ENCODE measurements at places on chromosomes 4 and X.

DNA sequence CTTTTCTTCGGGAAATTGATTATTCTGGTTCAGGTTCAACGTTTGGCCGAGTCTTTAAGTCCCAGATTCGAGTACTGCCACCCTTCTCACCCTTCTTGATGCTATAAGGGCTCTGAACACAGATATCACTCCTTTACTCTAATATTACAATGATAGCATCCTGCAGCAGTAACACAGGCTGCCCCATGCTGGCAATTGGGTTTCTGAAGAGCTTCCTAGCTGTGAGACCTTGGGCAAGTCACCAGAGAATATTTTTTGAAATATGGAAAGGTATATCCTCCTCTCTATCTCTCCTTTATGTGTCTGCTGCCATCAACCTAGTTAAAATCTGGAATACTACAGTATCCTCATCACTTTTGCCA lies 297 bp upstream of the MTMR8 start:
- no peak for DNase-seq

GRCh38 chrX:13985697-13986435 lies 43.8 kb downstream of the GEMIN8 start:
- no peak for DNase-seq

- DNase-seq = peak; percentile 66
Measured at GRCh38 chr4:15479089-15479912, 9.6 kb downstream of the CC2D2A start.

GRCh38 chr4:185532795-185533324 lies 2.4 kb downstream of the PDLIM3 start:
- no peak for DNase-seq

DNA sequence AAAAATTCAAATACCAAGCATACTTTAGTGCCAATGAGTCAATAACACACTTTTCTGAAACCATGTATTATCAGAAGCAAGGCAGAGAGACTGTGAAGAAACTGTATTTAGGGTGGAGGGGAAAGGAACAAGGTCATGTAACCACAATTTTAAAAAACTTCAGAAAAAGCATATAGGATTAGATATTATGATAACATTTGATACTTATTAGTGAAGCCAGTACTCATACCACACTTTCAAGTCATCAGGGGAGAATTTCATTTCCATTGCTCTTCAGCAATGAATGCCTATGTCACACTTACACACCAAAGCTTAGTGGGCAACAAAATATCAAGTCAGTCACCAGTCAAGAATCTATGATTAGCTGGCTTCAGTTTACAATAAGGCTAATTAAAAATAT lies 602.2 kb downstream of the IL15 start:
- peak; percentile 88 for DNase-seq

GRCh38 chr4:26884486-26884988 lies 23.9 kb downstream of the STIM2 start:
- no peak for DNase-seq

- DNase-seq = no peak
Measured at GRCh38 chr4:144787365-144788258, 141.7 kb downstream of the HHIP start.

DNA sequence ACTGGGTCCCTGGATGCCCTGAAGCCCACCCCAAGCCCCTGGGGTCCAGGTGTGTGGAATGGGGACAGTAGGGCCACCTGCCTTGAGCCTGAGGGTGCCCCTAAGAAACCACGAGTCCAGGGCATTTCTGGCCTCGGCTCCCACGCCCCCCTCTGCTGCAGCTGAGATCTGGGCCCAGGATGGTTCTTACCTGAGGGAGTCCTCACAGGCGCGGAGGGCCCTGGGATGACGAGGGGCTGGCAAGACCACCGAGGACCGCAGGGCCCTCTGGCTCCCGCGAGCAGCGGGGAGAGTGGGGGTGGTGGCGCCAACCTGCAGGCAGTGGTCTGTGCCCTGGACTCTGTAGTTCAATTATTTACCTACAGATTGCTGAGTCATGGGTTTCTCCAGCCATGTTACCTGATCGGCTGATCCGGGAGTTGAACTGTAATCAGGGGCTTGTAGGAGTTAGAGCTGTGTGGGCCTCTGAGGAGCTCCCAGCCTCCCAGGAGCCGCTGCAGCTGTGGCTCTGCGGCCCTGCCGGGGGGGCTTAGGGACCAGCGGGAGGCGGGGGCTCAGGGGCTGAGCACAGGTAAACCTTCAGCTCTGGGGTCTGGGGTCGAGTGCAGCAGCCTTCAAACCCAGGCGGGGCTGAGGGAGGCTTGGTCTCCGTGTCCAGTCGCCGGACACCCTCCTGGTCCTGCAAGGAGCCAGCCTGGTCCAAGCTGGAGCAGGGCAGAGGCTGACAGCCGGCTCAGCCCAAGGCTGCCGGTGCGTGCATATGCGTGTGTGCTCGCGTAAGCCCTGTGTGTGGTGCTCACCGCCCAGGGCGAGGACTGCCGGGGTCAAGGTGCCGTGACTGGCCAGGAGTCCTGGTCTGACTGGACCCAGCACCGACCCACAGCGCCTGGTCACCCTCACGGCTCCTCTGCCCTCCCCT lies at the start of gene SLC26A1:
Gene SLC26A1, minus strand, starts transcription at position 294 of the 919 bp plus-strand sequence. CDS start 1,701 bp downstream, outside the sequence.
- no peak for DNase-seq

- peak; percentile 86 for DNase-seq
Measured at GRCh38 chr4:47525154-47525819, 40.2 kb downstream of the ATP10D start.

GRCh38 chr4:167052631-167053091 lies 181.6 kb downstream of the SPOCK3 start:
- no peak for DNase-seq

GRCh38 chr4:34615315-34615714 lies 1629.0 kb downstream of the ARAP2 start:
- no peak for DNase-seq

- no peak for DNase-seq
Measured at GRCh38 chr4:138967313-138967712, 48.3 kb upstream of the NOCT start.

DNA sequence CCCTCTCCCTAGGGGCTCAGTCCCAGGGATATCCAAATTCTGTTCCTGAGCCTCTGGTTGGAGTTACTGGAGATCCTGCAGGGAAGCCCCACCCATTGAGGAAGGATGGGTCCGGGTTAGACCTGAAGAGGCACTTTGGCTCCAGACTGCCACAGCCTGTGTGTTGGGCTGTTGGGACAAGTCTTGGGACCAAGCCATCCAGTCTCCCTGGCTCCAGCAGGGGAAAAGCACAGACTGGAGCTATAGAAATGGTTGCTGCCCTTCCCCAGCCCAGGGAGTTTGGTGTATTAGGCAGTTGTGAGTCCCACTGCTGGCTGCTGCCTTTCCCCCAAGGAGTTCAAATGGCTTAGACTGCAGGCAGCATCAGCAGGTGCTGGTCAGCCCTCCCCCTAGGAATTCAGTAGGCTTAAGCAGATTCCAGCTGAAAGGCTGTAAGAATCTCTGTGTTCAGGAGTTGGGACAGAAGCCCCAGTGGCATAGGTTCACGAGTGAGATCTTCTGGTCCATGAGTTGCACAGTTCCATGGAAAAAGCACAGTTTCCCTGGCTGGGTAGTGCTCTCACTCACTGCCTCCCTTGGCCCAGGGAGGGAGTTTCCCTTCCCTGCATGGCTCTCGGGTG lies 344.0 kb upstream of the EPHA5 start:
- no peak for DNase-seq

DNA sequence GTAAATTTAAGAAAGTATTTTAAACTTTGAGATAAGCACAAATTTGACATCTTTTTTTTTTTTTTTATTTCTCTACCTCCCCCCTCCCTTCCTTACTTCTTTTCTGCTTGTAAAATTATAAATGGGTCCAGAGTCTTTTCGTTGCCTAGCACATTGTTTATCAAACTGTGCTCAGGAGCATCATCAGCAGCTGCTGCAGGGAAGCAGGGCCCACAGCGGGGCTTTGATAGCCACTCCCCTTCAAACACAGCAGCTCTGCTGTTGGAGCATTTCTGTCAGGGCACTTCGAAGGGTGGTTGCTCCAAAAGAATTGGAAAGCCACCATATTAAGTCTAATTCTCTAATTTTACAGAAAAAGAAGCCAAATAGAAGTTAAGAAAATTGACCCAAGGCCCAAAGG lies 588.3 kb downstream of the SPRY1 start:
- no peak for DNase-seq

- DNase-seq = no peak
Measured at GRCh38 chr4:153483432-153484418, 17.6 kb downstream of the TMEM131L start.

- no peak for DNase-seq
Measured at GRCh38 chr4:777520-778262, 48.2 kb downstream of the CPLX1 start.

DNA sequence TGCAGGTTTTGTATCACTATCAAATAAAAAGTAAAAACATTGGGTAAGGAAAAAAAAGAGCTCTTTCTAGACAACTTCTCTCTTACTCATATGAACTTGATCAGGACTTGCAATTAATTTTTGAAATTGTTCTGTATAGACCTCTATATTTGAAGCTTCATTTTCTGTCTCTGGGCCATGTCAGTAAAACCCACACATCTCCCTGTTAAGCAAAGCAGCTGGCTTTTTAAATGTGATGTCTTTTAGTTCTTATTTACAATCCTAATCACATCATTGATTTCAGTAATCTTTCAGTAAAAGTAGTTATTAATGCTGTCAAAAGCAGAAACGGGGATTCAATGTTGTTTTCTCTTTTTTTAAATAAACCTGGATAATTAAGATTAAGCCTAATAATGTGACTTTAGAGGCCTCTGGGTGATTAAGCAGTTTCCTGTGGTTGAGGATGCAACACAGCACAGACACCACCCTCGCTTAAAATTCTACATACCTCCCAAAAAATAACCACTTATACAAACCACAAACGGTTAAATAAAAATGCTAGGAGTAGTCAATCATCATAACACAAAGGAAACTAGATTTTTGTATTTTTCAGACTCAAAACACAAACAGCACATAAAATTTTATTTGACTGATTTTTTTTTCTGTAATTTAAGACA lies 5.2 kb upstream of the PCDH10 start:
- no peak for DNase-seq

DNA sequence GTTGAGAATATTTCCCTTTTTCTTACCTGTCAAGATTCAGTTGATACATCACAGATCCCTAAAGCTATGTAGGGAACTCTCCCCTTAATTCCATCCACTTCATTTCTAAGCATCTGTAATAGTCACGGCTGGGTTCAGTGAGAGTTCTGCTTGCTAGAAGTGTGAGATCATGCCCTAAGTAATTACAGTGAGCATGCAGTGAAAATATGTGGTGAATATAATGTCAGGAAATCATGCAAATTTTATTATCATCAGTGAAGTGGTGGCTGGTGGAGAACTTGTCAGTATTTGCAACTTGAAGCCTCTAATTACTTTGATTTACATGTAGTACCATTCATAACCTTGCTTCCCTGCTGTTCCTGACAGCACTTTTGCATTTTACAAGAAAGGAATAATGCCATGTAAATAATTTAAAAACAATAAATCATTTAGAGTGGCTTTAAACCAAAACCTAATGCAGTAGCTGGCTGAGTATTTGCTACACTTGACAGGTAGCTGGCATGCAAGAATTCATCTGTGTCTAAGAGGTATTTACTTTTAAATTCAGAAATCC lies 28.3 kb upstream of the CFAP299 start:
- DNase-seq = no peak

DNA sequence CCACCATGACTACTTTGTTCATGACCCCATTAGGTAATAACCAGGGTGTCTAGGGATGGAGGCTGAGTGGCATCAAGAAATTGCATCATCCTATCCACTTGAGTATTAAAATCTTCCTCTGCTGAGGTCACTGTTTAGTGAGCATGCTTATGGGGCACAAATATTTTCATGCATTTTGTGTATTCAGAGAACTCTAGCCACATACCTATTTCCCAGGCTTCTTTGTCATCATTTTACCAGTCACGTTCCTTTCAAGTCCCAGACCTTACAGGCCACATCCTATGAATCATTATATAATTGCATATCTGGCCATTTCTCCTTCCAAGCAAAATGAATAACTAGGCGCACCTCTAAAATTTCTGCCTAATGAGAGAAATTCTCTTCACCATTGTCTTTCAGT lies 1882.9 kb upstream of the AGA start:
- no peak for DNase-seq

DNA sequence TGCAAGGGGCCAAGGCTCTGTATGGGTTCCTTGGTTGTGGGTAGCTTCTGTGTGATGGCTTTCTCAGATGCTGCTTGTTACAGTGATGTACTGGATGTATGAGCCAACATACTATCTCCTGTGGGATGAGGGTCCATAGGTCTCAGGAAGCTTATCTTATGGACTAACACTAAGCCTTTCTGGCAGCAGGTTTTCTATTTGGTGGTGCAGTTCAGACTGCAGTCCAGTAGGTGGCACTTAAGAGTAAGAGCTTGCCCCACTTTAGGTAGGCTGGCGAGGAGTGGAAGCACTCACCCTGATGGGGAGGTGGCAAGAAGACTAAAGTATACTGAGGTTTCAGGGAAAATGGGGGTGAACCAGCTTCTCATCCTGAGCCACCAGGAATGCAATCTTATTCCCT lies 306.7 kb upstream of the MAOA start:
- no peak for DNase-seq

DNA sequence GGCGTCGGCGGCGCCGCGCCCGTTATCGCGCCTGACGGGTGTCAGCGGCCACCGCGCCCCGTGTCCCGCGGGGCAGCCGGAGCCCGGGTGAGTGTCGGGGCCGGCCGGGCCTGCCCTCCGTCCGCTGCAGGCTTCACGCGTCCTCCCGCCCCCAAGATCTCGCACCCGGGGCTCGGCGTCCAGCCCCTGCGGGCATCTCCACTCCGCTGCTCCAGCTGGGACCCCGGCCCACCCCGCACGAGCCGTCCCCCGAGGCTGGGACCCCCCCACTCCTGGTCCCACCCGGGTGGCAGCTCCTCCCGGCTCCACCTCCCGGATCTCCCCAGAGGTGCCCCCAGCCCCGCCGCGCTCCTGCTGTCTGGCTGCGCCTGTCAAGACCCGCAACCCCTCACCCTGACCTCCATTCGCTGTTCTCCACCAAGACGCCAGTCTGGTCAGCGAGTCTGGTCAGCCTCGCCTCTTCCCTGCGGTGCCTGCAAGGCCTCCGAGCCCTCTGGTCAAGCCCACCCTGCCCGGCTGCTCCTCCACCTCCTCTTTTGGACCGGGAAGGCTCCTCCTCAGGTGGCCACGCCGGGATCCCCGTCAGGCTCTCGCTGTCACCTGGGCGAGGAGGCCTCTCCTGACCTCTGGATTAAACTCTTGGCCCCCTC lies 66.0 kb upstream of the NKX1-1 start:
- no peak for DNase-seq

DNA sequence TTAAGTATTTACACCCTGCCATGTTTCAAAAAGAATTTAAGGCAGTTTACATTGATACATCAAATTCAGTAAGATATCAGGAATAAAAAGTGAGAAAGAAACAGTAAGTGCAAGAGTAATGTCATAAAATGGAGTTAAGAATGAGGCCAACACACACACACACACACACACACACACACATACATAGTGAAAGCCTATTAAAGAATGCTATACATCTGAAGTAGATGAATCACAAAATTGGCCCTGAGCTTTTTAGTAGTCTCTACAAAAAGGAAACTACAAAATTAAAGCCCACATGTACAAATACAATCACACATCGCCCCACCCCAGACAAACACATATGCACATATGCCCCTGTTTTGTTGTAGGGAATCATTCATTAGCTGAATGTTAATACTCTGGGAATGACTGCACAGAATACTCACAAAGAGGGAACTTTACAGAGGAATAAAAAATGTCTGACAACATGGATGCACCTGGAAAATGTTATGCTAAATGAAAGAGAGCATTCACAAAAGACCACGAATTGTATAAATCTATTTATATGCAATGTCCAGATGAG lies 428.8 kb downstream of the IL15 start:
- no peak for DNase-seq

- no peak for DNase-seq
Measured at GRCh38 chr4:151049430-151049884, 34.4 kb upstream of the LRBA start.
